ENCODE measurements at places on chromosomes 2 and 18.

DNA sequence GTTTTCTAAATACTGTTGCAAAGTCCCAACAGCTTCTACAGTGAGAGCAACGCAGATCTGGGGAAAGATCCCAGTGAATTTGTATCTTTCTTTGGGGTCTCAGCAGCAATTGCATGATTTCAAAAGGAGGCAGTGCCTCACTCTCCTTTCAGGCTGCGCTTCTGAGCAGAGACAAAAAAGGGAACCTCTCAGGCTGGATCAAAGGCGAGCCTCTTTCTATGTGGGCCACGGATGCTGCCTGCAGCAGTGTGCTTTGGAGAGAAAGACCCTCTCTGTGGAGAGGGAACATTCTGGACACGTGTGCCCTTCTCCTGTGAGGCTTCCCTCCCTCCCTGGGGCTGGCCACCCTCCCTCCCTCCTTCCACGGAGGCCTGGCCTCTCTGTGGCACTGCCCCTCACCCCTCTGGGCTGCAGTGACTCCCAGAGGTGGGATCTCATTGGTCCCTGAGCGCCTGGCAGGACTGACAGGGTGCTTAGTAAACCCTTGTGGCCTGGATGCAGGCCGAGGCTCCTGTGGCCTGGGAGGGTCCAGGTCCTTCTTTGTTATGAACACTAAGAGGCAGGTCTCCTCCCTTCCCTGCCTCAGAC lies 21.6 kb upstream of the PDIA6 start:
- no peak for DNase-seq

DNA sequence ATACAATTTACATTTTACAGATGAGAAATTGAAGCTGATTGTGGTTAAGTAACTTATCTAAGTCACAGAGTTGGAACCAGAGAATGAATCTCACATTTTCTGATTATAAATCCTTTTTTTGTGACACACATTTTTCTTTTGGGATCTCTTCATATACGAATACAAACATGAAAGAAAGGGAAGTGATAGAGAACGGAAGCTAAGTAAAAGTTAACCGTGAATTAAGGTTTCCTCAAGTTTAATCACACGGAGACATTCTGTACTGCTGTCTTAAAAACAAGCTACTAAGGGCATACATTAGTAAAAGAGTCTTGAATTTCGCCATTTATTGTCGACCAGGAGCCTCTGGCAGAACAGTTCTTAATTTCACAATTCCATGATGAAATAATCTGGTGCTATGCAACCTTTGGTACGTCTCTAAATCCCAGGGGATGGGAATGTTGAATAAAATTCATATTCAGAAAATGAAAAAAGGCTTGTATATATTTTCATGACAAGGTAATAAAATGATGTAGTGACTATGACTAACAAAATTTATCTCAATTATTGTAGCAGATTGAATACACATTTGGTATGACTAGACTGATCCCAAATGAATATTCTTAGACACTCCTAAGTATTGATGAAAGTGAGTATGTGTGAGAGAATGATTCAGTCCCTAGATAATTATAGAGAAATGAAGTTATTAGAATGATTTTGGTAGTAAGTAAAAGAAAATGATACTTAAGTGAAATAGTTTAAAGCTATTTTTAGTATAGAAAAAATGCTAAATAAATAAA lies 40.3 kb upstream of the ZSWIM2 start:
- peak; percentile 44 for DNase-seq

GRCh38 chr2:236971919-236972381 lies 113.7 kb upstream of the COPS8 start:
- no peak for DNase-seq

DNA sequence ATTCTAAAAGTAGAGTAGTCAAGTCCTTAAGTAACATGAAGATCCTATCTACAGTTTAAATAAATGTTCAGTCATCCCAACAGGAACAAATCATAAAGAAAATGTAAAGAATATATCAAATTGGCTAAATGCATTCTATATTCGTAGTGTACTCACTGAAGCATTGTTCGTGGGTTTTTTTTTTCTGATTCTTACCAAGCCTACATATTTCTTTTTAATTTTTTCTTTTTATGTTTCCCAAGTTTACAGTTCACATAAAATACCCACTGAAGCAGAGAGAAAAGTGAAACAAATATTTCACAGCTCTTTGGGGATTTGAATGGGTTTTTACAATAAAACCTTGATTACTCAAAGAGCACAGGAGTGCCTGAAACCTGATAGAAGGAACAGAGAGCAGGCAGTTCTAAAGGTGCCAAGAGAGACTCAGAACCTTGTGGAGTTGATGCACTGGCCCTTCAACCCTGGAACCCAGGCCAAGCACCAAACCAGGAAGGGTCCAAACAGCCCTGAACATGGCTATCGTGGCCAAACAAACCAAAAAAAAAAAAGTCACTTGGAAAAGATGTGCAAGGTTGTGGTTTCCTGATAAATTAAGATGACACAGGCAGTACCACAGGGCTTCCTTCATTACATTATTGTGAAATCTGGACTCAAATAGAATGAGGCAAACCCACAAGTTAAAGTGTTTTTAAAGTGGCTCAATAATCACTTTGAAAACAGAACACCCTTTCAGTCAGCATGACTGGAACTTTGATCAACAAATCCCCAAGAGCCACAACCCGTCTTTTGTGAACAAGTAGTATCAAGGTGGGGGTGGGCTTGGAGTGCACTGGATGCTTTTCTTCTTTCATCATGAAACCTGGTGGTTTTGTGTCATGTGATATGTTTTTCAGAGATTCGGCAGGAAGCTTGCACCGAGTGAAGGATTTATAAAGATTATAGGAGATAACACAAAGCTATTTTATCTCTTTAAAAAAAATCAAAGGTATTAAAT lies 245.0 kb upstream of the FN1 start:
- DNase-seq, result no peak

- DNase-seq, result no peak
Measured at GRCh38 chr2:152319822-152320570, 15.0 kb upstream of the FMNL2 start.

GRCh38 chr2:26913606-26913998 lies 56.8 kb upstream of the MAPRE3 start:
- peak; percentile 55 for DNase-seq

DNA sequence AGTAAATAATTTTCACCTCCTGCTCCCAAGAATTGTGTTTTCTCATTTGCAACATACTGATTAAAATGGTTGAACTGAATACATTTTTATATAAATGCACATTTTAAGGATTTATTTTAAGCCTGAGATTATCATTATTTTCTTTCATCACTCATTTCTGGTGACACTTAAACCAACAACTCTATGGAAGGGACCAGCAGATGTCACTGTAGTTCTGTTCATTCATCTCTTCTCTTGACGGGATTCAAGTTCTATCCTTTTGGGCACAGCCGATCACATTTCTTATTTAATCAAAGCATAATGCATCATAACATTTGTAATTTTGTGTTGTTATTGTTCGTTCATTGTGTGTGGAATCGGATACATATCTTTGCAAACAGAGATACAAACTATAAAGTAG lies 417.9 kb downstream of the HRH4 start:
- DNase-seq, result peak; percentile 69

GRCh38 chr2:64327510-64328414 lies 126.2 kb upstream of the LGALSL start:
- peak; percentile 25 for DNase-seq
